ENCODE measurements at places on chromosomes 3 and 15.

- no peak for DNase-seq
These were observed 50.4 kb downstream of the SLC2A2 start for GRCh38 chr3:170976190-170976519.

DNA sequence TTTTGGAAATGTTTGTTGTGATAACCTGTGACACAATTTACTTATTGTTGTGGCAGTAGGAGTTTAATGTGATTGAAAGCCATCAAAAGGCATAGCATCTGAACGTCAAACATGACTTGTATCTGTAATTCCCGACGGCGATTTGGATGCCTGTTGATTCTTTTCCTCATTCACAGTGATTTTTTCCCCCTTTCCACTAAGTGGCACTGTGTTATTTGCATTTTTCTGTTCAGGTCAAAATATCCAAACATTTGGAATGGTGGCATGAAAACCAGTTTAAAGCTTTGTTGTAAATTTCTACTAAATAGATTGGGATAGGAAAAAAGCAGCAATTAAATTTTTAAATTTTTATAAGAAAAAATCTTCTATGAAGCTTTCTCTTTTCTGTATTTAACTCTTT is 259.9 kb upstream of the KCNH8 start:
- no peak for DNase-seq

- no peak for DNase-seq
These were observed 492 bp upstream of the MOBP start for GRCh38 chr3:39466988-39467387.

- DNase-seq, result no peak
These were observed 1.8 kb downstream of the CD276 start for GRCh38 chr15:73685981-73686380.

DNA sequence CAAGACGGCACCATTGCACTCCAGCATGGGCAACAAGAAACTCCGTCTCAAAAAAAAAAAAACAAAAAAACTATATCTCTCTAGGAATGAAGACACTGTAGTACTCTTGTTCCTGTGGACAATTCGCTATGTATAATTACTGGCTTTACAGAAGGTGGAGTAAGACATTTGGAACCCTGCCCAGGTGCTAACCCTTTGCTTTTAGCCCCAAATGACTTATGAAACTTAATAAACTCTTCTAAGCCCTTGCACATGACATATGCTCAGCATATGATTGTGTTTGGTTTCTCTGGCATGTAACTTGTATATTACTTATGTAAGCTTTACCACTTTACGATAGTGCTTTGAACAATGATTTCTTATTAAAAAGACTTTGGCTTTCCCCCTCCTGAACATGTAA is 27.3 kb upstream of the PRTG start:
- DNase-seq, result no peak

DNA sequence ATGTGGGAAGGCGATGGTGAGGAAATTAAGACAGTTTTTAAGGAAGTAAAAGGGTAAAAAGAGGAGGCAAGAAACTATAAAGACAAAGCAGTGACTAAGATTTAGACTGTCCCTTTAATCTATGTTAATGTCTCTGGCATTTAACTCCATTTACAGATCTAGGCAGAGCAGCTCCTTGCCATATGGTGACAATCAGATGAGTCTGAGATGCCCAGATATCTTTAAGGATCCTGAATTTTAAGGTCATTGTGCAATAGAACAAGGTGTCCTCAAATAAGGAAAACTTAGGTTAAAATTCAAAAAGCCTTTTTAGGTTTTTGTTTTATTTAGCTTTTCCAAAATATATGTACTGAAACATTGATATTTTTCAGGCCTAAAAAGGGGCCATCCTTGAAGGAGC is 24.1 kb downstream of the RASGRP1 start:
- DNase-seq, result no peak

DNA sequence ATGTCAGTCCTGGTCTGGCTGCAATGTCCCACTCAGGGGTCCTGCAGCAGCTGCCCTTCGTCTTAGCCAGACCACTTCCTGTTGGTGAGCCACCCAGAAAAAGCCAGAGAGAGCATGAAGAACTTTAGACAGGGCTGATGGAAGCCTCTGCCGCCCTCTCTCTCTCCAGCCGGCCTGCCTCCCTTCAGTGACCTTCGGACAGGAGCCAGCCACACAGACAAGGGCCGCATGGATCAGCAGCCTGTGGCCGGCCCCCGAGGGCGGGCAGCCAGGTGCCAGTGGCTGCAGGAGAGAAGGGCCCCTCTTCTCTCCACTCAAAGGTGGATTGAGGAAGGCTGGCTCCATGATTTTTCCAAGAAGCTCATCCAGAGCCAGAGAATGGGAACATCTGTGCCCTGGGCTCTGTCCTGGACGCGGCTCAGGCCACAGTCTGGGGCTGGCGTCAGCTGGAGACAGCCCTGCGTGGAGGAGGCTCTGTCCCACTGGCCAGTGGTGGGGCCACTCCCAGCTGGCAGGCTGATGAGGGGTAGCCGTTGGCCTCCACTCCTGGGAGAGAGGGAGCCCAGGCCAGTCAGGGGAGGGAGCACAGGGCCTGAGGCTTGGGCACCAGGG is 42.9 kb downstream of the ISG20 start:
- DNase-seq, result no peak

DNA sequence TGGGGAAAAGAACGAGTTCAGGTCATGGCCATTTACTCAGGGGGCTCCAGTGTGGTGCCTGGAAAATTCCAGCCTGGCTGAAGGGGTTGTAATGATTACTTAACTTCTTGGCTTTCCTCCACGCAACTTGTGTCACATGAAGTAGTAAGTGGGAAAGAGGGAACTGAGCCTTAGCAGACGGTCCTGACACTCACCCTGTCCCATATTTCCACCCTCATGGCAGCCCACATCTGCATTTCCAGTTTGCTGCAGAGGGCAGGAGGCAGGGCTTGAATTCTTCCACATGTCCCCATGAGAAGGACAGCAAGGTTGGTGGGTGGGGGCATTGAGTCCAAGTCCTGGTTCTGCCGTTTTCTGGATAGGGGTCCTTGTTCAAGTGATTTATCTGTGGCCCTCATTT is 7.8 kb upstream of the CAMP start:
- DNase-seq, result no peak

GRCh38 chr3:65751123-65751700 is 287.5 kb downstream of the MAGI1 start:
- DNase-seq, result no peak

DNA sequence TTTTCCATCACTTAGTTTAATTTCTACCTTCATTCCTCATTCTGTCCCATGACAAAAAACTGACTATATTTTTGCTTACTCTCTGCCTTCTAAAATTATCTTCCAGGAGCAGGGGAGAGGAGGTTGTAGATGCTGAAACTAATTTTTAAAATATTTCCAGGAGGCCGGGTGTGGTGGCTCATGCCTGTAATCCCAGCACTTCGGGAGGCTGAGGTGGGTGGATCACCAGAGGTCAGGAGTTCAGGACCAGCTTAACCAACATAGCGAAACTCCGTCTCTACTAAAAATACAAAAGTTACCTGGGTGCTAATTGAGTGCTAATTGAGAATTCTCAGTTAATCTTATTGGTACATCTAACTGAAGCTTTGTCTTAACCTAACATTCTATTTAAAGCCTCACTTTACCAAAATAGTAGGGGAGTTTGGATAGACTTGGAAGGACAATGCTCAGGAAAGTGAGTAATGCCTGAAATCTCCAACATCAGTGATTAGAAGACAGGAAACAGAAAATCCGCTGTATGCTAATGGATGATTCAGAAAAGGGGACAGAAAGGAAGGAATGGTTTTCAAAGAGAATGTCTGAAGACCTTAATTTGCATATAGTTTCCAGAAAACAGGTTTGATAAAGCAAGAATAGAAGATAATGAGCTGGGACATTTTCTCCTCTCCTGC is 336.1 kb downstream of the GBE1 start:
- DNase-seq, result no peak

DNA sequence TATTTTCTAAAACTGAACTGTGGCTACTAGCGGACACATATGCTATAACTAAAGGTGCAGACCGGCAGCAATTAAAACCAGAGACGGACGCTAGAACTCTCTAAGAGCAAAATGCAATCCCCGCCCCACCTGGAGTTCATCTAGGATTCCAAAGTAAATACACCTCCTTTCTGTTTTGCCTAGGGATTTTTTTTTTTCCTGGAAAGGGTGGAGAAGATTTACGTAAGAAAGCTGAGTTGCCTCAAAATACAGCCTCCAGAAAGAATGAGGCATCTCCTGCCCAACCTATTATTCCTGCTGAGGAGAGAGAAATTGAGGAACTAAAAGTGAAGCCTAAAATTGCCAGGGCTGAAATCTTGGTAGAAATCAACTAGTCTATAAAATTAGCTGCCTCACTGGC is 150.2 kb downstream of the TP63 start:
- DNase-seq, result no peak

DNA sequence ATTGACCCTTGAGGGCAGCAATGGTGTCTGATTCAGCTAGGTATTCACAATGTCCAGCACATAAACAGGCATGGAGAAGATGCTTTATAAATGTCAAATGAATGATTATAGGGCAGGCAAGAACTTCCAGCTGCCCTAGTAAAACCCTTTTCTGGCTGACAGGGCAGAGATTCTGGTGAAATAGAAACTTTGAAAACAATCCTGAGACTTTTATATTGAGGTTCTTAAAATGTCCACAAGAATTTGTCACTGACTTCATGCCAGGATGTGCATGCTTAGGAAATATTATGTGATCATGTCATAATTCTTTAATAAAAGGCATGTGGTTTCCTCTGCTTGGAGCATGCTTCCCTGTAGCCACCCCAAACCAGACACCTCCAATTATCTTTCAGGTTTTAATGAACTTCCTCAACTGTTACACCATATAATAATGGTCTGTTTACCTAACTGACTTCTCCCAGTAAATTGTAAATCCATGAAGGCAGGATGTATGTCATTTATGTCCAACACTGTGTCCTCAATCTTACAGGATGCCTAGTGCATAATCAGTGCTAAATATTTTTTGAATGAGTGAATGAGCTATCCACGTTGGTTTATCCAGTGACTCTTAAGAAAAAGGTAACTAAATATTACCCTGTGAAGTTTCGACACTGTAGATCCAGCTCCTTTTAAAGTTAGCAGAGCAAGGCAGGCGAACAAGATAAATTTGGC is 43.4 kb upstream of the CLRN1 start:
- no peak for DNase-seq

DNA sequence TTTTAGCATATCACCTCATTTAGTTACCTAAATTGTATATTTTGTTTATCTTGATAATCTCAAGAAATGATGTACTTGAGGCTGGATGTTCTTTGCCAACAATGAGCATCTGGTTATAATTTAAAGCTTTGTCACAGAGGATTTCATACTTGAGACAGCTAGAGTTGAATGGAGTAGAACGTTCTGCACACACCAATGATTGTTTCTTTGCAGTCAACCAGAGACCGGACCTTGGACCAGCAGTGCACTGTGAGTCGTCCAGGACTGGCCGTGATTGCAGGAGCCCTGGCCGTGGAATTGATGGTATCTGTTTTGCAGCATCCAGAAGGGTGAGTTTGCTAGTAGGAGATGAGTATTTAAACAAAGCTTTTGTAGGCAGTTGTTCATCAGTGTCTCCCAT is 90.4 kb downstream of the ATG7 start:
- DNase-seq, result no peak

DNA sequence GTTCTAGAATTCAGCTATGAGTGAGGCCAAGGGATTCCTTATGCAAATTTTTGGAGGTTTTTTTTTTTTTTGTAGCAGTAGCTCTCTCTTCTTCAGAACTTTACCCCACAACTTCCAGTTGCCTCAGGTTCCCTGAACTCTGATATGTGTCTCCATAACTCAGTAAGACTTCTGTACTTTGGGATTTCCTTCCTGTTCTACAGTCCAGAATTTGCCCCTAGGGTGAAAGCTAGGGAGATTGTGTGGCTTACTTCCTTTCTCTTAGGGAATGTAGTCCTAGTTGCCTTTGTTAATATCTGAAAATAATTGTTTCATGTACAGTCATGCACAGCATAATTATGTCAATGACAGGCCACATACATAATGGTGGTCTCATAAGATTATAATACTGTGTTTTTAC is 30.8 kb downstream of the LRRC28 start:
- no peak for DNase-seq

DNA sequence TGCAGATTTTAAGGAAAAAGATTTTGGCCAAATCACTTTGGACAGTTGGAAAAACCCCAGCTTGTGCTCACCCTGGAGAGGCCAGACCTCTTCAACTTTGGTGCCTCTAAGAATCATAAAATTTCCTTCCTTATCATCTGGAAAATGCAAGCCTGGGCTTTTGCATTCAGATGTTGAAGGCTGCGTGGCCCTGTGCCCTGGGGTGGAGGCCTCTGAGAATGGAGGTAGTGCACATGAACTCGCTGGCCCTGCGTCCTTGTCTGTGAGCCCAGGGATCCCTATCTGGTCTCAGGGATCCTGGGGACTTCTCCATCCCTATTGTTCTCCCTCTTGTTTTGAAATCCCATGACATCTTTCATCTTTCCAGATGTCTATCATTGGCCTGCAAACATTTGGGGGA is 64.6 kb upstream of the ARNT2 start:
- DNase-seq, result no peak

DNA sequence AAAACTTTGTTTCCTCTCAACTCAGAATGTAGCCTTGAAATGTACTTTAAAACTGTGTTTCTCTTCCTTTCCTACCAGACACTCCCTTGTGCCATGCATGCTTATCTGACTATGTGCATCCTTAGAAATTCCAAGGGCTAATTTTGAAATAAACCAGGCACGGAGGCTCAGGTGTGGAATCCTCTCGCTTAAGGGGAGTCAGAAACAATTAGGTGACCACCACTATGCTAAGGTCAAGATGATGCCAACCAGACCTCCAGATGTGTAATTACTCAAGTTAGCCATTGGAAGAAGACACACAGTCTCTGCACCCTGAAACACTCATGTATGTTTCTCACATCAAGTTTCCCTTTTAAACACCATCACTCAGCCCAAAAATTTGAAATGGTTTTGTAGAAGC is 572.1 kb downstream of the VGLL3 start:
- no peak for DNase-seq

DNA sequence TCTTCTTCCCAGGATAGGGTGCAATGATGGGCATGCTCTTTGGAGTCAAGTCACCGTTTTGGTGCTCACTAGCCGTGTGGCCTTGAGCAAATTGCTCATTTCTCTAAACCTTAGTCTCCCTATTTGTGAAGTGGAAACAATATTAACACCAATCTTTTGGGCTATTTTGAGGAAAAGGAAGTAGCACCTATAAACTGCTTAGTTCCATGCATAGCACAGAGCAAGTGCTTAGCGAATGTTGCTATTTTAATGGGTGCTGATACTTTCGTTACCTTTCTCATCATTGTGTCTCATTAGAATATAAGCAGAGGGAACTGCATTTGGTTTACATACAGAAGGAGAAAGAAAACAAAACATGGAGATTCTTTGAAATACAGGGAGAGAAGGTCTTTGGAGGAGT is 66.1 kb downstream of the BOC start:
- no peak for DNase-seq

GRCh38 chr15:67114846-67115585 is 49.6 kb downstream of the SMAD3 start:
- DNase-seq, result no peak

GRCh38 chr3:135992072-135992471 is 26.5 kb downstream of the PPP2R3A start:
- no peak for DNase-seq

DNA sequence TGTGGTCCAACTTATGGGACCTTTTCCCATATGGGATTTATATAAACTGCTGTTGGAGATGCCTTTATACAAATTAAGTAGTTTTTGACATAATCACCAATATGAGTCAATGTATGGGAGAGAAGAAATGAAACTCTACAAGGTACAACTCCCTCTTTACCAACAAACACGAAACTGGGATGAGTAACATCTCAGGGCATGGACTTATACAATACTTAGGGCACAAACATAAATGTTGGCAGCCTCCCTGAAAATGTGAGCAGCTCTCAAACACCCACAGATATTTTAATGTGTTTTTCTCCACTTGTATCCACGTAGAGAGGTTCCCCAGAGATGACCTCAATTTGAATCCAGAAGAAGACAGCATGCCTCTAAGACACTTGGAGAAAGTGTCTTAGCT is 161.6 kb downstream of the MAGI1 start:
- no peak for DNase-seq

All from activated CD4-positive, alpha-beta T cell treated with anti-CD3 and anti-CD28 coated beads, Interleukin-2, amount 50 U/mL, for 4 hours (primary cell).